ENCODE measurements at places on chromosomes 6 and 20. TPM values are rescaled to one million over a fixed set of nuclear protein-coding genes. Genes with fewer than 3 reads are reported as not detected.

DNA sequence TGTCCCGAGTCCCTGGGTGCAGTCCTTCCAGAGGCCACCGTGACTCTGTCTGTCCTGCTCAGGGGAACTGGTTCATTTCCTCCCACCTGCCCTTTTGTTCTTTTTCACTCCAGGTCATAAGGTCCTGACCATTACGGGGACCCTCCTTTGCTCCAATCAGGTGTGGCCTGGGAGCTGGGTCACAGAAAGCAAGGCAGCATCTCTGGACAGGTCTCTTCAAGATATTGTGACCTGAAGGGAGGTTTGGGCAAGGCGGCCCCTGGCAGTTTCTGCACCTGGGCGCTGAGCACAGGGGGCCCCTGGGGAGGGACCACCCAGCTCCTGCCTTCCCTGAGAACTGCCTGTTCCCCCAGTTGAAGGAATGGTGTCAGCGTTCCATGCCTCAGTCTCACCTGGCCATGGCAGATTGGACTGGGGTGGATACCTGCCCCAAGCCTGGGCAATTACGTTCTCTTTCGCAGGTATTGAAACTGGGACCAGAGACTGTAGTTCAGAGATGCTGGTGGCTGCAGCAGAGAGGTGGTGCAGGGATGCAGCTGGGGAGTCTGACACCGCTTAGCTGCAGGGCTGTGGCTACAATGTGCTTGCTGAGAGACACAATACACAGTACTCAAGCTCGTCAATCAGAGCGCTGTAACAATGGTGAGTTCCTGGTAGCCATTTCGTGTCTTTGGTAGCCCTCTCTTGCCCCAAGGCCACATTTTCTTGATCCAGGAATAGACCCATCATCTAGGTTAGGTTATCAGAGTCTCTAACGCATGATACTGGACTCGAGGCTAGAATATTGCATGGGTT, 15.6 kb upstream of the NELFCD start:
- H3K27ac ChIP-seq = no peak overlapping the region
- DNase-seq = no peak
- no peak overlapping the region for H3K4me3 ChIP-seq
- H3K36me3 ChIP-seq = peaks cover 3% of the 10 kb centered on the region
- no peaks in the 10 kb centered on the region for H3K4me1 ChIP-seq
- peaks cover 4% of the 10 kb centered on the region for H3K27me3 ChIP-seq

Gene HTR1B
- 0.20 TPM for total RNA-seq

Gene EBF4
- 78.8 TPM for total RNA-seq

DNA sequence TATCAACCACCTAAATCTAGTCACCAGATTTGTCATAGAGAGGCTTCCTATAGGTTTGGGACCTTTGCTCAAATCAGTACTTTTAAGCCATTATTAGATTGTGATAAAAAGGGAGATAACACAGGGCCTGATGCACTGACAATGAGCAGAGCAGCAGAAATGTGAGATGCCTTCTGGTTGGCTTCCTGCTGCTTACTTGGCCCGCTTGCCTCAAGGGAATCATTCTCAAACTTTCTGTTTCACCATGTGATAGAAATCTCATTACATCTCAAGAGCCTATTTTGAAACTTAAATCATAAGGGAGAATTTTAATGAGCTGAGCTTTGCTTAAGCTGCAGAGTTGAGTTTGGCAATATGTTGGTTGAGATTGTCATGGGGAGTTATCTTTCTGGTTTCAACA, 606.0 kb downstream of the DHX35 start:
- no peak overlapping the region for H3K4me3 ChIP-seq
- peaks cover 1% of the 10 kb centered on the region for H3K27me3 ChIP-seq
- H3K27ac ChIP-seq = no peak overlapping the region
- no peaks in the 10 kb centered on the region for H3K4me1 ChIP-seq
- H3K36me3 ChIP-seq = no peaks in the 10 kb centered on the region

Gene ARG1
- not detected for total RNA-seq

Gene LY86
- total RNA-seq = not detected

- H3K36me3 ChIP-seq = no peaks in the 10 kb centered on the region
- no peak for DNase-seq
- no peak overlapping the region for H3K4me3 ChIP-seq
- peaks cover 33% of the 10 kb centered on the region for H3K4me1 ChIP-seq
These were observed 27.7 kb downstream of the MAP3K5 start for GRCh38 chr6:136764517-136764993.

DNA sequence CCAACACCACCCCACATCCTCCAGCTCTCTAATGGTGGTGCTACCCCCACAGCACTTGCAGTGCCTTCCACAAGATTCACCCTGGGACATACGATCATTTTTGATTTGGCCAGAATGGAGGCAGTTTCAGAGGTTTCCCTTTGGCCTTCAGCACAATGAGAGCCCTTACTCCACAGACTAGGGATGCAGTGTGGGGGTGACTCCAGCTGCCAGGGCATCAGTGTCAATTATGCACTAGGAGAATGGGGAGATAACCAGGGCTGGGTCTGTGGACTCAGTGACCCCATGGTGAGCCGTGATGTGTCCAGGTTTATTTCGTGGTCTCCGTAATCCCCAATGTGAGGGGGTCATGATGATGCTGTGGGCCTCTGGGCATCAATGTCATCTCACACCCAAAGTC, 31.5 kb upstream of the MICB start:
- H3K36me3 ChIP-seq = no peaks in the 10 kb centered on the region
- no peak for DNase-seq
- no peak overlapping the region for H3K4me3 ChIP-seq

DNA sequence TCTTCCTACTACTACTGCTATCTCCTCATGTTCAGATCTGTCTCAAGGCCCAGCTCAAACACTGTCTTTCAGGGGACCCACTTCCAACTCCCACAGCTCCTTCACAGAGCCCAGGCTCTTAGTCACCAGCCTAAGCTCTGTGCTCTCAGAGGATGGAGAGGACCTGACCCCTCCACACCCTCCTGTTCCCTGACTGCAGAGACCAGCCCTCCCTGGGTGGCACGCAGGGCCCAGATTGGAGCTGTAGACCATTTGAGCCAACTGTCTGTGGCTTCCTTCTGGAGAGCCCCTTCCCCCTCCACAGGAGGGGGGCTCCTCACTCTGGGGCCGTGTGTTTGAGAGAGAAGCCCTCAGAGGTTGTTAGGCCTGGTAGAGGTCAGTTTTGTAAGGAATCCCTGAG, 9.8 kb downstream of the SNPH start:
- no peak overlapping the region for H3K4me3 ChIP-seq
- H3K27ac ChIP-seq = no peak overlapping the region
- H3K36me3 ChIP-seq = no peaks in the 10 kb centered on the region
- H3K27me3 ChIP-seq = no peaks in the 10 kb centered on the region
- H3K4me1 ChIP-seq = no peaks in the 10 kb centered on the region

GRCh38 chr6:79797912-79798311, 149.4 kb downstream of the ELOVL4 start:
- H3K27me3 ChIP-seq = no peaks in the 10 kb centered on the region
- H3K4me1 ChIP-seq = peaks cover 2% of the 10 kb centered on the region
- no peak for DNase-seq
- no peak overlapping the region for H3K4me3 ChIP-seq

DNA sequence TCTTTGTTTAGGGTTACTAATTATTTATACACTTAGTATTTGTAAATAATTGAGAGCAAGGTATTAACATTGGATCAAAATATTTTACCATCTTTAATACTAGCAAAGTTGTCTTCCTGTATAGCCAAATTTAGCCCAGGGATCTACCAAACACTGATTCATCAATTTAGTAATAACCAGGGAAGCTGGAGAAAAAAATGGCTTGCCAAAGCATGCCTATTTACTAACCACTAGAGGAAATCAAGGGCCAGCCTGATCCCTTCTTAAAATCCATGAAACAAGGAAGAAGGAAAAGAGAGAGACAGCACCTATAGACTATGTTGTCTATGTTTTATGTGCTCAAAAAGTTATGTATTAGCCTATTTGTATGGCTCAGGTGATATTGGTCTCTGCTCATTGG, 450.3 kb upstream of the GJE1 start:
- H3K27me3 ChIP-seq = no peaks in the 10 kb centered on the region
- H3K4me3 ChIP-seq = no peak overlapping the region
- no peak overlapping the region for H3K27ac ChIP-seq
- H3K36me3 ChIP-seq = no peaks in the 10 kb centered on the region
- DNase-seq = no peak

DNA sequence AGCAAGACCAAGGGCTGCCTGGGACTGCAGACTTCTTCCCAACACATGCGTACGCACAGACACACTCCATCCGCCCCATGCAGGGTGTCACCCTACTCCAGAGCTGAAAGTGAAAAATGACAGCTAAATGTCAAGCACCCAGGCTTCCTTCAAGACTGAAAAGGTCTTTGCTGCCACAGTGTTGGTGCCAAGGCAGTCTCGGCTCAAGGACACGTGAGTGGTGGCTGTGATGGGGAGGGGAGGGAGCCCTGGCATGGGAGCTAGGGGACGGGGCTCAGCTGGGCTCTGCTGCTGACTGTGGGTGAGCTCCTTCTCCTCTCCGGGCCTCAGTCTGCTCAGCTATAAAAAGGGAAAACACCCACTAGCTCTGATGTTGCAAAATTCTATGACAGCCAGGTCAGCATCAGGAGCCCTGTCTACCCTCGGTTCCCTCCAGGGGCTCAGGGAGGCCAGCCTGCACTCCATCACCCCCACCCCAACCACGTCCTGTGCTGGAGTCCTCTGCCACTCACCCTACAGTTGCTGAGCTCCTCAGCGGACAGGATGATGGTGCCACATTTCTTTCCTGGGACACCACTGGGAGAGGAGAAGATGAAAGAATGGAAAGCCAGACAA, 47.6 kb downstream of the CPNE5 start:
- no peak overlapping the region for H3K4me3 ChIP-seq
- H3K27ac ChIP-seq = no peak overlapping the region
- H3K4me1 ChIP-seq = peaks cover 22% of the 10 kb centered on the region
- no peaks in the 10 kb centered on the region for H3K36me3 ChIP-seq

GRCh38 chr20:36528176-36528874, 13.0 kb upstream of the MYL9 start:
- DNase-seq = no peak
- H3K27me3 ChIP-seq = no peaks in the 10 kb centered on the region
- H3K36me3 ChIP-seq = peaks cover 42% of the 10 kb centered on the region
- H3K4me3 ChIP-seq = no peak overlapping the region
- H3K4me1 ChIP-seq = no peaks in the 10 kb centered on the region

GRCh38 chr6:12580290-12580689, 136.3 kb upstream of the PHACTR1 start:
- H3K36me3 ChIP-seq = no peaks in the 10 kb centered on the region
- H3K27ac ChIP-seq = no peak overlapping the region
- no peak for DNase-seq
- no peaks in the 10 kb centered on the region for H3K27me3 ChIP-seq
- H3K4me3 ChIP-seq = no peak overlapping the region
- peaks cover 36% of the 10 kb centered on the region for H3K4me1 ChIP-seq

DNA sequence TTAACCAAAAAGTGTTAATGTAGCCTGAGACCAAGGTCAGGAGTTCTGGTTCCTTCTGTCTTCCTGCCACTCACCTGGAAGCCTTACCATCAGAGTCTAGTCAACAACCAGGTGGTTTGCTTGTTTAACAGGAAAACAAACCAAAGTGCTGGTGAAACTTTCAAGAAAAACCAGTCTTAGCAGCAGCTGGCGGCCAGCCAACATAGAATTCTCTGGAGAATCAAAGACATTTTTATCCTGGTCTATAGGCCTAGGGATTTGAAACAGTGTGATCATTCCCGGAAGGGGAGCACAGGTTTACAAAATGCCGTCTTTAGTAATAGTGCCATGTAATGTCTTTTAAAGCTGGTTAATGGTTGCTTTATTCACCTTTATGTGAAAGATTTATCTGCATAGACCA, 146.6 kb upstream of the AKIRIN2 start:
- peak overlapping the region; percentile 88 for H3K27ac ChIP-seq
- no peaks in the 10 kb centered on the region for H3K27me3 ChIP-seq
- peak; percentile 50 for DNase-seq
- H3K4me1 ChIP-seq = peaks cover 24% of the 10 kb centered on the region
- no peak overlapping the region for H3K4me3 ChIP-seq

- H3K4me3 ChIP-seq = no peak overlapping the region
- no peaks in the 10 kb centered on the region for H3K27me3 ChIP-seq
- H3K36me3 ChIP-seq = no peaks in the 10 kb centered on the region
- H3K27ac ChIP-seq = no peak overlapping the region
These were observed 64.3 kb downstream of the MRPL14 start for GRCh38 chr6:44062771-44063560.

Gene HDGFL1
- total RNA-seq = 0.11 TPM

- H3K27me3 ChIP-seq = peaks cover 2% of the 10 kb centered on the region
- no peak overlapping the region for H3K4me3 ChIP-seq
- no peaks in the 10 kb centered on the region for H3K36me3 ChIP-seq
- no peak for DNase-seq
- H3K4me1 ChIP-seq = no peaks in the 10 kb centered on the region
These were observed 150.8 kb downstream of the ESR1 start for GRCh38 chr6:151958332-151958731.

Gene PTK7
- 308 TPM for total RNA-seq

Gene MAS1
- not detected for total RNA-seq

GRCh38 chr6:119243657-119244056, 105.9 kb downstream of the MAN1A1 start:
- peaks cover 8% of the 10 kb centered on the region for H3K36me3 ChIP-seq
- DNase-seq = no peak
- H3K4me3 ChIP-seq = no peak overlapping the region
- H3K27me3 ChIP-seq = no peaks in the 10 kb centered on the region
- H3K4me1 ChIP-seq = peaks cover 9% of the 10 kb centered on the region

- peaks cover 25% of the 10 kb centered on the region for H3K4me1 ChIP-seq
- H3K27me3 ChIP-seq = no peaks in the 10 kb centered on the region
- H3K4me3 ChIP-seq = no peak overlapping the region
- DNase-seq = no peak
- H3K36me3 ChIP-seq = peaks cover 10% of the 10 kb centered on the region
These were observed 127.9 kb downstream of the BACH2 start for GRCh38 chr6:90168693-90169131.

Gene DDO
- not detected for total RNA-seq

GRCh38 chr20:44662261-44662660, 10.8 kb upstream of the ADA start:
- no peak for DNase-seq
- H3K27ac ChIP-seq = no peak overlapping the region
- H3K4me1 ChIP-seq = no peaks in the 10 kb centered on the region
- H3K36me3 ChIP-seq = no peaks in the 10 kb centered on the region
- no peak overlapping the region for H3K4me3 ChIP-seq
- no peaks in the 10 kb centered on the region for H3K27me3 ChIP-seq

DNA sequence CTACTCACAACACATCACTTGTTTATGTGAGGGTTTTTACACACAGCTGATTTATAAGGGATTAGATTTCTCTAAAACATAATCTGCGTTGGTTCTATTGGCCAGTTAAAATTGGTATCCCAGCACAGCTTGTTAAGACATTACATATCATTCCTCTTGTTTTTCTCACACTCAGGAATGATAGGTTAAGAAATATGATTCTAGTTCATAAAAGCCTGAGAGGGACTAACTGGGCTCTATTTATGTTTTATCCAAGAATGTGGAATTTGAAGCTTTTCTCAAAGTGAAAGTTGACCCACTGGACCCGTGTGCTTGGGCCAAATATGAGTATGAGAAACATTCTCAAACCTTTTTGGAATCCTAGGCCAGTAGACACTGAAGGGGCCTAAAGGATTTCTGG, 117.3 kb downstream of the TMEM170B start:
- peak overlapping the region; percentile 6 for H3K27ac ChIP-seq
- peaks cover 41% of the 10 kb centered on the region for H3K4me1 ChIP-seq
- no peaks in the 10 kb centered on the region for H3K27me3 ChIP-seq
- H3K4me3 ChIP-seq = no peak overlapping the region
- DNase-seq = no peak

Measured in mesothelial cell of epicardium (in vitro differentiated cells).